Stimulated activated CD4-positive, alpha-beta T cell treated with anti-CD3 and anti-CD28 coated beads, Interleukin-15, amount 100 ng/mL, for 1 hour (primary cell): ENCODE measurements at places on chromosomes 12 and 14.

DNA sequence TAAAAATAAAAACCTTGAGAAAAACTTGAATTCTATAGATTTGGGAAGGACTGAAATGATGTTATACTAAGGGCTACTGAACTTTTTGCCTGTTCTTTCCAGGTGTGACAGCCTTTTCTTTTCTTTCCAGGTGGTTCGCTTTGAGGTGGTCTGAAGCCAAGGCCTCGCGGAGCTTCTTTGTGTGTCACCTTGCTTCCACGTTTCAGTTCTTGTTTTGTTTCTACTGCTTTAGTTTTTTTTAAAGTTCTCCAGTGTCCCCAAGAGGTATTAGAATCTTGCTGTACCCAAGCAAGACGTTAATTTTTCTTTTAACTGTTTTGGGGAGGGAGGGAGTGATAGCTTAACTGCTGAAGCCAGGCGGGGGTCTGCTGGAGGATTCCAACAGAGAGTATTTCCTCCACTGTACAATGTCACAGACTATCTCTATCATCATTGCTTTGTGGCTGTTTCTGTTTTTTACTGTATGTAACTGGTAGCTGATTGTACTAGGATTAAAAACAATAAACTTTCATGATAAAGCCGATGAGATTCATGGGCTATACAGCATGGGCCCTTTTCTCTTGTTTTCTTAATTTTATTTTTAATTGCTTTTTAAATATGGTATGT, 40.2 kb downstream of the PROX2 start:
- no peak for DNase-seq

DNA sequence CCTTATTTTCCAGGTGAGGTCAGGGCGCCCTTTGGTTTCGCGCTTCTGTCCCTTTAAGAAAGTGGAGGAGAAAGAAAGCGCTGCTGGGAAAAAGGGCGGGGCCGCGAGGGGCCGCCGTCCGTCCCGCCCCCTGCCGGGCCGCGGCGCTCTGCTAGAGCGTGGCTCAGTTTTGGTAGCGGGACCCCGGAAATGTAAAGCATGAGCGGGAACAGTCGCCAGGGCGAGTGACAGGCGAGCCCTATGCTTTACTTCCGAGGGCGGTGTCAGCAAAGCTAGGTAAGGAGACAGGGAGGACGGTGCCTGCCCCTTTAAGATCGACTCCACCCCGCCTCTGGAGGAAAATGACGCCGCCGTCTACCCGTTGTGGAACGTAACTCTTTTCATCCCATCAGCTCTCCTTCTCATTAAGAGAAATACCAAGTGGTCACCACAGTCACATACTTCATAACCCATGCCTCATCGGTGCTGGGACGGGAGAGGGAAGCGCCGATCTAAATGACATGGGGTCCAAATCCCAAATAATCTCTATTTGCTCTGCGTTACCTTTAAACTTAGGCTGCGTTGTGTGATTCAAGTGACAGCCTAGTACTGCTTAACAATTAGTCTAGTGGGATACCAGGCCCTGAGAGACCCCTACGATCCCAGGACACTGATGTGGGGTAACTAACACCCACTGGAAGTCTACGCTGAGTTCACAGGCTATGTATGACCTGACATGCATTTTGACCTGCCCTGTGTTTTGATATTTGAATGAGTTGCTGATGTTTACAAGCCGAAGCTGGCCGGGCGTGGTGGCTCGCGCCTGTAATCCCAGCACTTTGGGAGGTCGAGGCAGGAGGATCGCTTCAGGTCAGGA, at the start of gene ETFBKMT:
ETFBKMT (plus strand) TSS at position 602 of the 856 bp plus-strand sequence. CDS start 2,266 bp downstream, outside the sequence.
- peak; percentile 84 for DNase-seq

- DNase-seq: no peak
Observed at GRCh38 chr12:52232203-52232673, 805 bp upstream of the KRT7 start.

DNA sequence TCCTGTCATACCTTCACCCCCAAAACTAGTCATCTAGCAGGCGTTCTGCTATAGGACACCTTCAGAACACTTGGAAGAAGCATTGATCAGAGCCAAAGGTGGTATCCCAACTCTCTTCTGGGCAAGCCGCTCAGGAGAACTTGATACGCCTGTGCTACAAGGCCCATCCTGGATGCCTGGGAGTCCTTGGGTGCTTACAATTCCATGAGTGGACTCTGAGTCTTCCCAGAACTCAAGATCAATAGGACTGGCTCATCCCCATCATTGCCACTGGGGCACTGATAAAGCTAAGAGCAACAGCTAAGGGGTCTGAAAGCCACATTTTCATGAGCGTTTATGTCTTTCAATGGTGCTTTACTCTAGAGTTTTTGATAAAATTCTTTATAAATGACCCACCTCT, 1.9 kb downstream of the SPTB start:
- no peak for DNase-seq

GRCh38 chr12:127656266-127656665, 610.7 kb upstream of the TMEM132C start:
- no peak for DNase-seq

GRCh38 chr14:104784846-104785707, 10.5 kb downstream of the AKT1 start:
- DNase-seq: no peak

GRCh38 chr14:103510724-103511693, 11.6 kb downstream of the CKB start:
- no peak for DNase-seq

DNA sequence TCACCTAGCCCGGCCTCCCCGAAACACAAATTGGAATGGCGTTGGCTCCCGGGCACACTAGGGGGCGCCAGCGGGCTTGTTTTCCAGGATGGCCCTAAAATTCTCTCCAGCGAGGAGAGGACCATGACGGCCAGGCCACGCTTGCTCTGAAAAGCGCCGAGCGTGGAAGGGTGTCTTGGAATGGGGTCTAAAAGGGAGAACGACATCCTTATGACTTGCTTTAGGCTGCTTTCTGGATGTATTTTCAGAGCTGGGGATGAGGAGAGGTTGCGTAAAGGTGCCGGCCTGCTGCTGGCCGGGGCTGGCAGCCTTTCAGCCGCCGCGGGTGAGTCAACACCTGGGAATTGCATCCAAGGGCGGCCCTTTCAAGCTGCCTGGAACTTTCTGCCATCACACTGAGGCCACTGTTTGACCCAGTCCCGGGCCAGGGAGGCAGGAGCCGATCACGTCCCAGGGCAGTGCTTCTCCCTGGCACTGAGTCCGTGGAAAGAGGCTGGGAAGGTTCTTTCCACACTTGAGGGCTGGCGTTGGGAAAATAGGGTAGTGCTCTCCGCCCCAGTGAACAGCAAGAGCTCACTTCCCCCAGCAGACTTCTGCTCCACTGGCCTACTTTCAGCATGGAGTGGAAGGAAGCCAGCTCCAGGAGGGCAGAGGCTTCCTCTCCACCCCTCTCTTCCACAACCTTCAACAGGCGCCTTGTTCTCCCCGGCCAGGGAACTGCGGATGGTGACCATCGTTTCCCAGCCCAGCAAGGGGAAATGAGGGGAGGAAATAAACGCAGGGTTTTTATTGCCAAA, 216.2 kb downstream of the TTC8 start:
- DNase-seq: peak; percentile 52

- no peak for DNase-seq
Observed at GRCh38 chr12:124392271-124392666, 97.4 kb downstream of the RFLNA start.

DNA sequence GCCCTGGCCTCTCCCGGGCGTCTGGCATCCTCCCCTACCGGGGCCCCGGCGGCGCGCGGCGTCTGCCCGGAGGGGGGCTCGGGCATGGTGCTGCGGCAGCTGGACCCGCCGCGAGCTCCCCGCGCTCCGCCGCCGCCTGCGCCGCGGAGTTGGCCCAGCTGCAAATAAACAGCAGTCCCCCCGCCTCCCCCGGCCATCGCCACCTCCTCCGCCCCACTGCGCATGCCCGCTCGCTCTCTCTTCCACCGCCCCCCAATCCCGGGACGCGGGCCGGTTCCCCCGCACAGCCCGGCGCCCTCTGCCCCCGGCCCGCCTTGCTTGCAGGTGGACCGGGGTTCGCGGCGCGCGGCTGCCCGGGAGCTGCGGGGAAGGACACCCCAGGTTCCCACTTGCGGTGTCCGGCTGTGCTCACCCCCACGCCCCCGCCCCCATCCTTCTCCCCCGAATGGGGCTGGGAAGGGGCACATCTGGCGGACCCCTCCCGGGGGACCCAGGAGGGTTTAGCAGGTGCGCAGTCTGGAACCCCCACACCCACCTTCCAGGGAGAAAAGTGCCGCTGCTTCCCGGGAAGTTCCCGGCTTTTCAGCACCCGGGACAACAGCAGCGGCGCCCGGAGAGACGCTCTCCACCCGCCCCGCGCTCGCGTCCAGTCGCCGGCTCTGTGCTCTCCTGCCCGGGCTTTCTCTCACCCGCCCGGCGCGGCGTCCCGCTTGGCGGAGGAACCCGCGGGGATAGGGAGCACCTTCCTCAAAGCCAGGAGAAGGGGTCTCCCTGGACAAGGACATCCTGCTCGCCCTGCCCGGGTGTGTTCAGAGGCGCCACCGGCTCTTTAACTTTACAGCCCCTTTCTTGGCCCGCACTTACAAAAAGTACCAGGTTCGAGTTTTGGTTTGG, at the start of gene TMTC1:
TMTC1 (minus strand) TSS at position 170 of the 894 bp plus-strand sequence. CDS start 191 bp downstream, outside the sequence.
- no peak for DNase-seq

- DNase-seq: no peak
Observed at GRCh38 chr12:42541965-42542364, 47.6 kb downstream of the PRICKLE1 start.

DNA sequence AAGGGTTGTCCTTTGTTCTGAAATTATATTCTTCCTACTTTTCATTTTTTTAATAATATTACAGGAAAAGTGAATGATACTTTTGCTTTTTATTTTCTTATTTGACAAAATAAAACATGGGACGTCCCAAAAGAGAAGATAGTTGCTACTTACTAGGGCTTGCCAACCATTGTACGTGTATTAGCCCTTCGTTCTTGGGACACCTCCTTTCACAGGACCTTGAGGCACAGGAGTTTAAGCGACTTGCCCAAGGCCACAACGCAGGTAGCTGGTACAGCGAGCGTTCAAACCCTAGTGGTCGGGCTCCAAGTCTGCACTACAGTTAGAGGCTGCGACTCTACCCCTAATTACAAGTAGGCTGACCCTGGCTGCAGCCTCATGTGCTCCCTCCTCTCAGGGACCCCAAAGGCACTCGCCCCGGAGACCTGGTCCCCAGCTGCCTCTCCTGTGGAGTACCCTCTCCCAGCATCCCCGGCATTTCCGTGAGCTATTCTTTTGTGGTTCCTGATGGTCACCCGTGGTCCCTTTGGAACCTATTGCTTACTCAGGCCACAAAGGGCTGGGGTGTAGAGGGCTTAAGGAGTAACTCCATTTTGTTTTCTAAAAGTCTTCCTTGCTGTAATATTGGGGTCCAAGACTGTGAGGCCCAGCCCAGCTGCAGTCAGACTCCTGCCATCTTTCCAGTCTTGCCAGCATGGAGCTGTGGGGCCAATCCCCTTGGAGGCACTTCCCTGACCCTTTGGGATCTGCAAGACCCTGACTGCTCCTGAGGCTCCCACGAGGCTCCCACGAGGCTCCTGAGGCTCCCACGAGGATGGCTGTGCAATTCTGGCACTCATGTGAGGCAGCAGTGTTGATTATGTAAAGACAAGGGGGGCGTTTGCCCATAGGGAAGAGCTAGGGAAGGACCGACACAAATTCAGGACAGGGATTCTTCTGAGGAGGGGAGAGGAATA, 49.7 kb downstream of the IQSEC3 start:
- no peak for DNase-seq

DNA sequence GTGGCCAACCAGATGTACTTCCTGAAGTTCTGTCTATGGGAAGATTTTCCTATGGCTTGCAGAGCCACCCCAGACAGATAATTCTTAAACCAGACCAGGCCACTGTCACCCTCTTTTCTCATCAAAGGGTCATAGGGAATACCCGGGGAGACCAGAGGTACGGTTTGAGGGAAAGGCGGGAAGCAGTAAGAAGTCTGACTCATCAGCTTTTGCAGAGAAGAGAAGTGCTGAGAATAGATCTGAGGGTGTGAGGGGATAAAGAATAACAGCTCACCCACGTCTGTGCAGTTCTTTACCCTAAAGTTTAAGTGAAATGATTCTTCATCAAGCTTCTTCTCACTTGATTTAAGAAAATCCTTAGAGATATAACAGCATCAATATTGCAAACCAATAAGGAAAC, 21.3 kb upstream of the POC1B start:
- DNase-seq: no peak

GRCh38 chr14:22230517-22230916, 358.5 kb downstream of the DAD1 start:
- no peak for DNase-seq

DNA sequence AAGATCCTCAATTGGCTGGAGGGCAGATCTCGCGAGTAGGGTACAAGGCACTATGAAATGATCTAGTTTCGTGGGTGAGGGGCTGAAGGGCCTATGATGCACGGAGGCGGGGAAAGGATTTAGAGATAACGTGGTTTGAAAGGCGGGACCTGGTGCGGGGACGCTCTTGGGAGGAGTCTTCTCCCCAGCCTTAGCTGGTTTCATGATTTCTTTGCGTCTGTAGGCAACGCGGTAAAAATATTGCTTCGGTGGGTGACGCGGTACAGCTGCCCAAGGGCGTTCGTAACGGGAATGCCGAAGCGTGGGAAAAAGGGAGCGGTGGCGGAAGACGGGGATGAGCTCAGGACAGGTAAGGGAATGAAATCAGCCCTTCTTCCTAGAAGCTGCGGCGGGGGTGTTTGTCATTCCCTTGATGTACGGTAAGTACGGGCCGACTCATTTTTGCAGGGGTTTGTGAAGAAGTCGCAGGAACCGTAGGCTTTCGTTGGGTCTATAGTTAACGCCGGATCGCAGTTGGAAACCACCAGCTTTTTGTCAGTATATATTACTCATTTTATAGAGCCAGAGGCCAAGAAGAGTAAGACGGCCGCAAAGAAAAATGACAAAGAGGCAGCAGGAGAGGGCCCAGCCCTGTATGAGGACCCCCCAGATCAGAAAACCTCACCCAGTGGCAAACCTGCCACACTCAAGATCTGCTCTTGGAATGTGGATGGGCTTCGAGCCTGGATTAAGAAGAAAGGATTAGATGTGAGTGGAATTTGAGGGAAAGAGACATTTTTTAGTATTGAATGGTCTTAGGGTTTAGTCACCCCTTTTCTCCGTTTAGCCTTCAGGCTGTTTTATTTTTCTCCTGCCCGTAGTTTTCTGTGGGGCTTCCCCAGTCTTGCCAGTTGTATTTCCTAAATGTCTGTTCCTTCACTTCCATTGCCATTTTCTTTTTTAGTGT, 602 bp downstream of the APEX1 start:
- DNase-seq: no peak

DNA sequence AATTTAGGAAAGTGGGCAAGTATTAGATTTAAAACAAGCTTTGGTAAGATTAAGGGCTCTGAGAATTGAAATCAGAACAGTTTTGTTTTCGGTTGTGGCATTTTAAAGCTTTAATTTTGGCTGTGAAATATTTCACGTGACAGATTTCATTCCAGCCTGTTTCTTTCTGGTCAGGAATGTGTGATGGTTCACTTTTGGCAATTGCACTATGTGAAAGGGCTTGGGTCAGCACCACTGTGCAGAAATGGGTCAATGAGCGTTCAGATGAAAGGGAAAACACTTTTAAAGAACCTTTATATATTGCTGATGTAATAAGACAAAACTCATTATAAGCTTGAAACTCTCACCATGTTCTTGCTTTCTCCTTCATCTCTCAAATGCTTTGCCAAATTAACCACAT, 17.1 kb downstream of the NUBPL start:
- DNase-seq: no peak
